ENCODE measurements at places on chromosomes 11 and 22.

GRCh38 chr11:79243422-79244210, 197.2 kb downstream of the TENM4 start:
- peaks cover 46% of the 10 kb centered on the region for H3K4me1 ChIP-seq
- no peaks in the 10 kb centered on the region for H3K36me3 ChIP-seq
- DNase-seq, result peak; percentile 34
- H3K4me3 ChIP-seq, result peak overlapping the region; percentile 44
- H3K27me3 ChIP-seq, result peaks cover 2% of the 10 kb centered on the region

DNA sequence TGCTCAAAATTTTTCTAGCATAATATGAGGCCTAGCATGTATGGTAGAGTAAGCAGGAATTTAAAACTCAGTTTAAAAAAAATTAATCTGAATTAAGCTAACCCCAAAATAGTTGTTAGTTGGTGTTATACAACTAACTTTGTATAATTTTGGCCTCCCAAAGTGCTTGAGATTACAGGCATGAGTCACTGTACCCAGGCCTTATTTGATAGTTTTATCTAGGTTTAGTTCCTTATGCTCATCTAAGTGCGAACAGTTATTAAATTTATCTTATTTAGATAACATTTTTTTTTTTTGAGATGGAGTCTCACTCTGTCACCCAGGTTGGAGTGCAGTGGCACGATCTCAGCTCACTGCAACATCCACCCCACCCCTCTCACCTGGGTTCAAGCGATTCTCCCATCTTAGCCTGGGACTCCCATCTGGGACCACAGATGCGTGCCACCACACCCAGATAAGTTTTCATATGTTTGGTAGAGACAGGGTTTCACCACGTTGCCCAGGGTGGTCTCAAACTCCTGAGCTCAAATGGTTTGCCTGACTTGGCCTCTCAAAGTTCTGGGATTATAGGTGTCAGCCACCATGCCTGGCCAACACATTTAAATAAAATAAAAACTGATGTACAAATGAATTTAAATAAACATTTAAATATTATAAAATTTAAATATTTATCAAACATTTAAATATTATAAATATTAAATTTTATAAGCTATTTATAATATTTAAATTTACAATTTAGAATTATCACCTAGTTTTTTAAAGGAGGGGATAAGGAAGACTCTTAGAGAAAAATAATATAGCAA, 7.5 kb downstream of the IL18 start:
- no peaks in the 10 kb centered on the region for H3K27me3 ChIP-seq
- no peaks in the 10 kb centered on the region for H3K36me3 ChIP-seq
- no peak for DNase-seq
- H3K4me1 ChIP-seq, result no peaks in the 10 kb centered on the region

- H3K27me3 ChIP-seq, result no peaks in the 10 kb centered on the region
- DNase-seq, result no peak
- H3K4me1 ChIP-seq, result peaks cover 9% of the 10 kb centered on the region
- H3K27ac ChIP-seq, result no peak overlapping the region
- H3K36me3 ChIP-seq, result no peaks in the 10 kb centered on the region
- no peak overlapping the region for H3K4me3 ChIP-seq
Measured at GRCh38 chr11:46309814-46310259, 32.4 kb downstream of the CREB3L1 start.

DNA sequence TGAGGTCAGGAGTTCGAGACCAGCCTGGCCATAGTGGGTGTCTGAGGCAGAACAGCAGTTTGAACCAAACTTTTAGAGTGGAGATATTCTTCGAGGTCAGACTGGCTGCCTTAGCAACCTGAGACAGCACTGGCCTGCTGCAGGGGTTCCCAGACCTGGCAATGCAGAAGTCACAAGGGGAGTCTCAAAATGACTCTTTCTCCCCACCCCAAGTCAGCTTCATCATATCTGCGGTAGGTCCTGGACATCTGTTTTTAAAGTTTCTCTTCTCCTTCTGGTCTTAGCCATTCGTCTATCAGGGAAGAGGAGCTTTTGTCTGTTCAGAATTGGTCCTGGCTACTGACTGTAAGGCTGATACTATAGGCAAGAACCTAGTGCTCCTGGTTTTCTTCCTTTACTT, 14.5 kb upstream of the CLMP start:
- peaks cover 37% of the 10 kb centered on the region for H3K4me1 ChIP-seq
- no peak for DNase-seq
- no peak overlapping the region for H3K4me3 ChIP-seq
- H3K27me3 ChIP-seq, result peaks cover 3% of the 10 kb centered on the region
- H3K36me3 ChIP-seq, result no peaks in the 10 kb centered on the region
- no peak overlapping the region for H3K27ac ChIP-seq

- H3K27me3 ChIP-seq, result peaks cover 4% of the 10 kb centered on the region
- H3K4me3 ChIP-seq, result peak overlapping the region; percentile 92
- H3K4me1 ChIP-seq, result peaks cover 25% of the 10 kb centered on the region
- peak overlapping the region; percentile 81 for H3K27ac ChIP-seq
Measured at GRCh38 chr11:65873318-65874156, 937 bp upstream of the EFEMP2 start.

DNA sequence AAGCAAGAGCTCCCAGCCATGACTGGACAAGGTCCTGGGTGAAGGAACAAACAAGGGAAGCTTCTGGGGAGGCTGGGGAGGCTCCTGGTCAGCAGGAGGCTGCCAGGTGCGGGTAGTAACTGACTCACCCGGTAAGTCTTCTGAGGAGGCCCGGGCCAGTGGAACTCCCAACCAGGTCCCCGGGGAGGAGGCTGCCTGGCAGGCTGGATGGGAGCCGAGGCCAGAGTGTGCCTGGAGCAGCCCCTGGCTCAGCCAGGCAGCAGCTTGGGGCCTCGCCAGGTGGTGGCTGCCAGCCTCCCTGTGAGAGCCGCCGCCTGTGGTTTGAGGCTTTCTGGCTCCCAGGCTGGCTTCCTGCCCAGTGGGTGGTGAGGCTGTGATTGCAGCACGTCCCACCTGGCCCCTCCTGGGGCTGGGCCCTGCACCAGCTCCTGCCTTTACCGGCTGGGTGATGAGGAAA, 46.2 kb downstream of the IGF2 start:
- H3K4me1 ChIP-seq, result peaks cover 6% of the 10 kb centered on the region
- no peak overlapping the region for H3K4me3 ChIP-seq
- no peak for DNase-seq
- H3K27me3 ChIP-seq, result no peaks in the 10 kb centered on the region

DNA sequence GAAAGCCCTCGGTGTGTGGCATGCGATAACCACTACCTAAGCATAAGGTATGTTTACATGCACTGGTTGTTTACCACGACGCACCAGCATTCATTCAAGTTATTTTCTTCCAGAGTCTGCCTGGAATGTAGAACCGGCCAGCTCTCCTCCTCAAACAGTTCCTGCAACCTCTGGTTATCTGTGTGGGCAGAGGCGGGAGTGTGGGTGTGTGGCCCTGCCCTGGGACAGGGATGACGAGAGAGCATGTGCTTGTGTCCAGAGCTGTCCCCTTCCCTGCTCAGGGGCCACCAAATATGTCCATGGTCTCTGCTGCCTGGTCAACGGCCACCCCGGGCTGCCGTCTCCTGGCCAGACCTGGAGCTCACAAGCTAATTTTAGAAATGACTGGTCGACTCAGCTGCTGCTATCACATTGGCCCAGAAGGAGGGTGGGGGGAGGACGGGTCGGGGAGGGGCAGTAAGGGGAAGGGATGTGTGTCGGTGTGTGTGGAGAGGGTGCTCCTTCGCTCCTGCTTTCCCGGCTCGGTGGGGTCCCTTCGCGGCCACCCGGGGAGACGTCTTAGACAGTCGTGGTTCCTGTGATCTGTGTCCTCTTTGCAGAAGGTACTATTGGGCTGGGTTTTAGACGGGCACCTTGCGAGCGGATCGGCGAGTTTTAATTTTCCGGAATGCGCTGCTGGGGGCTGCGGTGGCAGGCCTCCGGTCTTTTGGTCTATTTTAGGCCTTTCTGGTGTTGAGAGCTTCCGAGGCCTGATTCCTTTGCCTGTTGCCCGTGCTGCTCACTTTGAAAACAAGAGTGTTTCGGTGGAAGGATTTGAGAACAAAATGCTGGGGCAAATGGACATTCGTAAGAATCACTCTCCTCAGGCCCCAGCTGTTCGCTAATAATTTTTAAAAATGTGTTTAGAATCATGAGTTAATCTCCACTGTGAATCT, at the start of gene MYO18B:
TSS of gene MYO18B (plus strand) at position 497 of the 935 bp plus-strand sequence. CDS start 18,905 bp downstream, outside the sequence.
- no peaks in the 10 kb centered on the region for H3K4me1 ChIP-seq
- no peaks in the 10 kb centered on the region for H3K36me3 ChIP-seq
- no peak within 1 kb of the TSS for H3K27ac ChIP-seq
- H3K4me3 ChIP-seq, result no peak within 1 kb of the TSS
- H3K27me3 ChIP-seq, result no peaks in the 10 kb centered on the region
- DNase-seq, result no peak

DNA sequence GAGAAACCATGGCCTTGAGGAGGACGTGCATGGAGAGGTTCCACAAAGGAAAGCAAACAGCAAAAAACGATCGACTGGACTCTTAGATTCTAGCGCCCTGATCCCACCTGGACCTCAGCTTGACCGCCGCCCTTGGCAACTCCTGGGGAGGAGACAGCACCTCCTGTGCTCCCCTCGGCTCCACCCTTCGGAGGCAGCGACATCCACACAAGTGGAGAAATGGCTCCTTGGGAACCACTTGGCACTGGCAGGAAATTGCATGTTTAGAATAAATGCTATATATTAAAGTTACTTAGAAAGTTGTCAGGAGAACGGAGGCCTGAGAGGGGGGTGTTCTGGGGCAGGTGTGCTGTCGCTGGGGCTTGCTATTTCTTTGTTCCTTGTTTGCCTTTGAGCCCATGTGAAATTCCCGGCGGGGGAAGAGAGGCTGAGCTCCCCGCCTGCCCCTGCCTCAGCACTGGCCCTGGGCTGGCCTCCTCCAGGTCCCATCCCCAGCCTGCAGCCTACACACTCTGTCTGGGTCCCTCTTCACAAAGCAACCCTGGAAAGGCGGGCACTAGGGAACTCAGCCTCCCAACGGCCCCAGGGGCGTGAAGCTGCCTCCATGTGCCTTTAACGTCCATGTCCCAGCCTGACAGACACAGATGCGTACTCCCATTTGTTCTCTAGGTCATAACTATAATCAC, 395.3 kb downstream of the BRD1 start:
- H3K36me3 ChIP-seq, result no peaks in the 10 kb centered on the region
- no peak overlapping the region for H3K4me3 ChIP-seq
- H3K27me3 ChIP-seq, result peaks cover 20% of the 10 kb centered on the region
- no peaks in the 10 kb centered on the region for H3K4me1 ChIP-seq
- no peak overlapping the region for H3K27ac ChIP-seq

- H3K27ac ChIP-seq, result no peak overlapping the region
- no peak overlapping the region for H3K4me3 ChIP-seq
- peaks cover 3% of the 10 kb centered on the region for H3K36me3 ChIP-seq
- DNase-seq, result no peak
Measured at GRCh38 chr22:20867179-20868024, 8.6 kb downstream of the SNAP29 start.

DNA sequence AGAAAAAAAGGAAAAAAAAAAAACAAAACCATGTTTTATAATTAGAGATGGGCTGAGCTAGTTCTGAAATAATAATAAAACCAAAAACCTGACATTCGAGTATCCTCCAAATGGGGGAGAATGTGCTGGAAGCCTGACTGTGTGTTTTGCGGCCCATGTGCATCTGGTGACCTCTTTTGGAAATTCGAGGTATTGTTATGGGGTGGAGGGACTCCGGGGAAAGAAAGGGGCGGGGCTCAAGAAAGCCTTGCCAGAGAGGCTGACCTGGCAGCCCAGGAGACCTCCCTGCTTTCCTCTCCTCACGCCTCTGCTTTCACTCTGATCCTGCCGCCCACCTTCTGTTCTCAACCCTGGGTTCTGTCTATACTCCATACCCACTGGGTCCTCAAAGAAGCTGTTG, 72.9 kb downstream of the CTTN start:
- H3K27me3 ChIP-seq, result no peaks in the 10 kb centered on the region
- H3K4me3 ChIP-seq, result no peak overlapping the region
- DNase-seq, result peak; percentile 36
- peaks cover 18% of the 10 kb centered on the region for H3K4me1 ChIP-seq

- DNase-seq, result no peak
- no peak overlapping the region for H3K4me3 ChIP-seq
- H3K4me1 ChIP-seq, result peaks cover 8% of the 10 kb centered on the region
- H3K27ac ChIP-seq, result no peak overlapping the region
- no peaks in the 10 kb centered on the region for H3K36me3 ChIP-seq
Measured at GRCh38 chr11:15923183-15923582, 433.2 kb downstream of the SOX6 start.

DNA sequence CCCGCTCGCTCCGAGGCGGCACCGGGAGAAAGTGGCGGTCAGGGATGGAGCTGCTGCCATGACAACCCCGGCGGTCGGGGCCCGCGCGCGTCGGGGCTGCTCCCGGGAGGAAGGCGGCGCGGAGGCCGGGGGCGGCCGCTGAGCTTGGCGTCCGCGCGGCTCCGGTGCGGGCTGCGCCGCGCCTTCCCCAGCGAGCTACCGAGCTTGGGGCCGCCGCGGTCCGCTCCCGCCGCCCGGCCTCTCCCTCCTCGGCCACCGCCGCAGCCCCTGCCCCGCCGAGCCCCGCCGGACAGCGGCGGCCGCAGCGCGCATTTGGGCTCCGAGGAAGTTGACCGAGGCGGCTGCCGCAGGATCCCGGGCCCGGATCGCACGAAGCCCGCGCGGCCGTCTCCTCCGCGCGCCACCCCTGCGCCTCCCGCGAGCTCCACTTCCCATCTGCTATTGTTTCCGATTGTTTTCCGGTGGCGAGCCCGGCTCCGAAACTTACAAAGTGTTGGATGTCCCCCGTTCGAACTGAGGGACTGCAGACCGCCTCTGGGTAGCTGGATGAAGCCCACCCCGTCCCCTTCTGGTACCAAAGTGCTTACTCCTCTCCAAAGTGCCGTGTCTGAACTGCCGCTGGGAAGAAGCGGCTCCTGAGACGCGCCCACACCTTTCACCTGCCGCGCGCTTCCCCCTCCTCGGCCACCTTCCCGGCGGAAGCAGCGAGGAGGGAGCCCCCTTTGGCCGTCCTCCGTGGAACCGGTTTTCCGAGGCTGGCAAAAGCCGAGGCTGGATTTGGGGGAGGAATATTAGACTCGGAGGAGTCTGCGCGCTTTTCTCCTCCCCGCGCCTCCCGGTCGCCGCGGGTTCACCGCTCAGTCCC, 540.3 kb downstream of the NTM start:
- peak; percentile 33 for DNase-seq
- H3K27ac ChIP-seq, result no peak overlapping the region

DNA sequence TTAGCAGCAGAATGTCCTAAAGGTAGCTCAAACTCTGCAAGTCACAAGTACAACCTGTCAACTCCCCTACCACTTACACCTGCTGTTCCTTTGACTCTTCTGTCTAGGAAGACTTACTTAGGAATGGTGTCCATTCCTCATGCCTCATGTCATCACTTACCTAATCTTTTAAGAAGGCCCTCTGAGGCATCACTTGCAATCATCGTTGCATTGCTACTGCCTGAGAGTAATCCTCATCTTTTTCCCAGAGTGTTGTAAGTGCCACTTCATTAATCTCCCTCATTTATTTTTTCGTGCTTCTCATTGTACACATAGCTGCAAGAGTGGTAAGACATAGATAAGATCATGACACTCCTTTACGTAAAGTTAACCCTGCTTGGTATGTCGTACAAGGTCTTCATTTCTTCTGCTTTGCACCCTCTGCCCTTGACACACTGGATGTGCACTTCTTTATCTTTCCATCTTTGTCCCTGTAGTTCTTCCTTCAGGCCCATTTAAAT, 54.6 kb downstream of the SFI1 start:
- no peaks in the 10 kb centered on the region for H3K27me3 ChIP-seq
- H3K27ac ChIP-seq, result no peak overlapping the region
- H3K4me3 ChIP-seq, result no peak overlapping the region
- DNase-seq, result no peak
- H3K36me3 ChIP-seq, result no peaks in the 10 kb centered on the region

GRCh38 chr11:57255618-57256017, 18.6 kb upstream of the APLNR start:
- no peak overlapping the region for H3K27ac ChIP-seq
- H3K4me3 ChIP-seq, result no peak overlapping the region

GRCh38 chr11:2143799-2144543, 4.8 kb upstream of the IGF2 start:
- peaks cover 88% of the 10 kb centered on the region for H3K27me3 ChIP-seq
- H3K4me1 ChIP-seq, result peaks cover 10% of the 10 kb centered on the region
- DNase-seq, result no peak
- H3K36me3 ChIP-seq, result no peaks in the 10 kb centered on the region
- H3K4me3 ChIP-seq, result no peak overlapping the region
- H3K27ac ChIP-seq, result no peak overlapping the region

All from neural crest cell (in vitro differentiated cells).